NCI-H345 (cell line): ENCODE measurements at places on chromosomes 2 and 18.

DNA sequence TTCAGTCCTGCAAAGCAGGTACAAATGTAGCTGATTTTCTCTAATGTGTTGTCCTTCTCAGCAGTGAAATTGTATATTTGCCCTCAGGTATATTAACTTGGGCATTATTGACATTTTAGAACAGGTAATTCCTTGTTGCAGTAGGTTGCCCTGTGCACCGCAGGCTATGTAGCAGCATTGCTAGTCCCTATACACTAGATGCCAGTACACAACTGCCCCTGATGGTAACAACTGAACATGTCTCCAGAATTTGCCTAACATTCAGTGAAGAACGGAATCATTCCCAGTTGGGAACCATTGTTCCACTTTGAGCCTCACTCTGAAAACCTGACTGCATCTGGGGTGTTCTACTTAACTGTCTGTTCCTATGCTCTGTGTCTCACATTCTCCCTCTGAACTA is 23.1 kb upstream of the TFPI start:
- no peak for DNase-seq

DNA sequence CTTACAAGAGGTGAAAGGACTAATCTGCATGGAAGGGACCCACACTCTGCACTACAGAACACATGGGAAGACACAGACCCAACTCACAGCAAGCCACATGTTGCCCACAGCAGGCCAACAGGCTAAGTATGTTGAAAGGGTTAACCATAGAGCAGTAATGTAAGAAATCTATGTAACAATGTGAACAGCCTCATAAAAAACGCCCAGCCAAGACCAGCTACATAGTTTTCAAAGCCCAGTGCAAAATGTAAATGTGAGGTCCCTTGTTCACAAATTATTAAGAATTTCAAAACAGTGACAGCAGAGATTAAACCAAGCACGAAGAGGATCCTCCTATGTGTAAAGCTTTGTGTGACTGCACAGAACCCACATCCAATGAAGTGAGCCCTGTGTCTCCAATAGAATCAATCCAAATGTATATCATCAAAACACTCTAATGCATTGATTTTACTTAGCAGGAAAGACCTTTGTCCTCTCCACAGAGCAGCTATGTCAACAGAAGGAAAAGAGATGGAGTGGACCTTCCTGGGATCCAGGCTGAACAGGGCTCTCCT is 210.1 kb downstream of the AGPS start:
- no peak for DNase-seq

DNA sequence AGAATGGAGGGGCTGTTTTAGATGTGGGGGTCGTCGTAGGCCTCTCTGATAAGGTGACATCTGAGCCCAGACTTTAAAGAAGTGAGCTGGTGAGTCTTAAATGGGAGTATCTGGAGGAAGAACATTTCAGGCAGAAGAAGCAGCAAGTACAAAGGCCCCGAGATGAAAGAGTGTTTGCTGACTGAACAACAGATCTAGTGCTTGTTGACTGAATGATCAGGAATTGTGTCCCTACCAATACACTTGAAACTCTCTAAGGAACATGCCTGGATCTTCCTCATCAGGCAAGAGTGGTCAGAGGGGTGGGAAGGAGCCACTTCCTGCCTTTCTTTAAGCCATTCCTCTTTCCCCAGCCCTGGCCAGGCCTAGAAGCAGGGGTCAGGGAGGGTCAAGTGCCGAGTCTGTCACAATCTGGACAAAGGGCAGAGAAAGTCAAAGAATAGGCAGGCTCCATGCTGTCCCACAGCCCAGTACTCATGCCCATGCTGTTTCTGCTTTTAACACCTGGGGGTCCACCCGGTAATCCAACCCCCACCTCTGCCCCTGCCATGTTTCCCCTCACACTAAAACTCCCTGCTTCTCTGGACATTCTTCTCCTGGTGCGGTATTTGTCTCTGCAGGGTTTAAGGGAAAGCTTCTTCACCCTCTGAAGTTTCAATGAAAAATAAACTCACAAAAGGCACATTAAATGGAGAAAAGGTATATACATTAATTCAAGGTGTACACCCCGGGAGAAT is 3.0 kb upstream of the TMEM37 start:
- DNase-seq: no peak

- DNase-seq: peak; percentile 48
These were observed at the start of gene DAW1 for GRCh38 chr2:227871375-227871791. Gene DAW1, plus strand, starts transcription at chr2:227871631. Its CDS starts 59 bp downstream, at chr2:227871690.

GRCh38 chr2:20180676-20181648 is 44.0 kb downstream of the SDC1 start:
- no peak for DNase-seq
